Germinal center (tissue), 1 donor: ENCODE measurements at places on chromosomes 2 and 18.

- DNase-seq = no peak
These were observed 26.8 kb downstream of the ADRA2B start for GRCh38 chr2:96089356-96090195.

DNA sequence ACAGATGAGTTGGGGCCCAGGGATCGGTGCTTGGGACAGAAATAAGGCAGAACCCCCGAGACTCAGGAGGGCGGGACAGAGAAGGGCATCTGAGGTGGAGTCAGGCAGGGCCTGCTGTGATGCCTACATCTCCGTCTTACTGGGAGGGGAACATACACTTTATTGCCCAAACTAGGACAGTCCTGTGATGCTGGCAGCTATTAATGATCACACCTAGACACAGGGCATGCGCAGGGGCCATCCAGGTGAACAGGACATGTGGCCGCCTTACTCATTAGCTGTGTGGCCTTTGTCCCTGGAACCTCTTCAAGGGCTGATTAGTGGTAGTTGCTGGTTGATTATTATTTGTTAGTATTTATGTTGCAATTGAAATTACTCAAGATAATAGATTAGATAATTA is 33.2 kb downstream of the MLPH start:
- DNase-seq = no peak

DNA sequence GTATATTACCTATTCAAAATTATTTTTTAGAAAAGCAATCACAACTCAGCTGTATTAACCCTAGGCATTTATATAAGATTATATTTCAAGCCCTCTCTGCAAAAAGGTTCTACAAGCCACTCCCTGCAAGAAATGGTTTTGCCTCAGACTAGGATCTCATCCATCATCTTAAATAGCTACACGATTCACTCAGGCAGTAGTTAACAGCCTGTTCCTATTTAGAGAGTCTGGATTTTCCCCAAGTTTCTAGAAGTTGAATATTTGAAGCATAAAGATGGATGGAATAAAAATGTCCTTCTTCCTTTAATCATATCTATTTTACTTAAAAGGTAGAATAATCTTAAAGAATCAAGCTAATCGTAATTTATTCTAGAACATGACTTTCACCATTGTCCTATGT is 167.1 kb upstream of the STK17B start:
- no peak for DNase-seq

- peak; percentile 69 for DNase-seq
These were observed 7.0 kb downstream of the ZBTB14 start for GRCh38 chr18:5288517-5288935.

DNA sequence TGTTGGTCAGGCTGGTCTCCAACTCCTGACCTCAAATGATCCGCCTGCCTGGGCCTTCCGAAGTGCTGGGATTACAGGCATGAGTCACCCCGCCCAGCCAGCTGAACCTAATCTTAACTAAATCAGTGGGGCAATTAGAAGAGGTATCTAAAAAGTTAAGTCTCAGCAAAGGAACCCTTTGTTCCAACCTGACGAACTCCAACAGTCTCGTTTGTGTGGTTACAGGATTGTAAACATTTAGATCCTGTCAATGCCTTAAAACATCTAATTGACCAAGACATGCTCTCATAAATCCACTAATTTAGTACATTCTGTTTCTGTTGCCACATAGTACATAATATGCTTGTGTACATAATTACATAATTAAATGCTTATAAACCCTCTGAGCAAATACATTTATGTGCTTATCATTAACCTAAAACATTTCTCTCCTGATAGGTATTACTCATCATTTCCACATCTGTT is 31.1 kb upstream of the STK39 start:
- DNase-seq = no peak

DNA sequence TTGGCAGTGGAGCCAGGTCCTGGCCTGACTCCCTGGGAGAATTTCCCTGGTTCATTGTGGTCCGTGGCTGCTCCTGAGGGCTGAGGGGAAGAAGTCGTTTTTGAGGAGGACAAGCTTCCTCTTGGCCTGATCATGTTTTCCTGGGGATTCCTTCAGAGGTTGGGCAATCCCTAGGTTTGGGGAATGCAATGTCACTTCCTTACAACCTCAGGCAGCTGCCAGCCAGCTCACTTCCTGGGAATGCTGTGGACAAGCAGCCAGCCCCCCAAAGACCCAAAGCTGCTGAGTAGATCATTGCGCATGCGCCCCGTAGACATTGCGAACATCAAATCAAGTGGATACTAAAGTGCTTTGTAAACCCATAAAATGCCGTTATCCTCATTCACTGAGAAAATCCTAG is 7.7 kb upstream of the DNMT3A start:
- DNase-seq = no peak

GRCh38 chr2:45860136-45861121 is 209.0 kb downstream of the PRKCE start:
- DNase-seq = no peak

- no peak for DNase-seq
These were observed 39.2 kb downstream of the GRHL1 start for GRCh38 chr2:9990736-9991135.

DNA sequence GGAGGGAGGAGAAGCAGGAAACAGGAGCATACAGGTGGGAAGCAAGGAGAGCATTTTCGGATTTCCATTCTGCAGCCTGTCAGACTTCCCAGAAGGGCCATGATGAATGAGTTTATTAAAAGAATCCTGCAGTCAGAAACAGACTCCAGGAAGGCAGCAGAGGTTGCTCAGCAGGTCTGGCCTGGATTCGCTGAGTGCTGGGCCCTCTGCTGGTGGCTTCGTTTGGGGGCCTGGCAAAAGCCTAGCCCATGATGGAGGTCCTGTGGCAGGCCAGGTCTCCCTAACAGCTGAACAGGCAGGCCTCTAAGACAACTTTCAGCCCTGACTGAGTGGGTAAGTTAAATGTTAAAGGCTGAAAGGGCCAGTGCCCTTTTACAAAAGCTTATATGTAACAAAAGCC is 108.2 kb upstream of the CAPN13 start:
- DNase-seq = no peak

GRCh38 chr2:236774171-236774570 is 204.5 kb downstream of the ACKR3 start:
- DNase-seq = no peak

DNA sequence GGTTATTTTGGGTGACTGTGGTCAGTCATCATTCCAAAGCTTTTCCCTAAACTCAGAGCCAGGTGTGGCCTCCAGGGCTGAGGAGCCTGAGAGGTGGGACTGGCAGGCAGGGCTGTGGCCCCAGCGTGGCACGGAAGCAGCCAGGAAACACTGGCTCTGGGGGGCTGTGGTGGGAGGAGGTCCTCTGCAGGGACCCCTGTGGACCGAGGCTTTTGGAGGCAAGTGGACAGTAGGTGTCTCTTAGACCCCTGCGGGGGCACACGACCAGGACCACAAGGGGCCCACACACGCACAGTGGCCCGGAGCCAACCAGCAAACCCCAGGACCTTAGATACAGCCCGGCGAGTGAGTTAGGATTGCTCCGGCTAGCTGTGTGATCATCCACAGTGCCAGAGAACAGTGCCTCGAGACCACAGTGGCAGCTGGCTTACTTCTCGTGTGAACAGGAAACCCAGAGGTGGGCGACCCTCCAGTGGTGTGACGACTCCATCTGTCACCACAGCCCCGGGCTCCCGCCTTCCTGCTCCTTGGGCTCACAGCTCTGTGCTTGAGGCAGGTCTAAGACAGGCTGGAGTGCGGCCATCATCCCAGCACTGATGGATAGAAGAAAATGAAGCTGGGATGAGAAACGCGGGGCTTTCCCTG is 1.6 kb upstream of the RTP5 start:
- DNase-seq = no peak

DNA sequence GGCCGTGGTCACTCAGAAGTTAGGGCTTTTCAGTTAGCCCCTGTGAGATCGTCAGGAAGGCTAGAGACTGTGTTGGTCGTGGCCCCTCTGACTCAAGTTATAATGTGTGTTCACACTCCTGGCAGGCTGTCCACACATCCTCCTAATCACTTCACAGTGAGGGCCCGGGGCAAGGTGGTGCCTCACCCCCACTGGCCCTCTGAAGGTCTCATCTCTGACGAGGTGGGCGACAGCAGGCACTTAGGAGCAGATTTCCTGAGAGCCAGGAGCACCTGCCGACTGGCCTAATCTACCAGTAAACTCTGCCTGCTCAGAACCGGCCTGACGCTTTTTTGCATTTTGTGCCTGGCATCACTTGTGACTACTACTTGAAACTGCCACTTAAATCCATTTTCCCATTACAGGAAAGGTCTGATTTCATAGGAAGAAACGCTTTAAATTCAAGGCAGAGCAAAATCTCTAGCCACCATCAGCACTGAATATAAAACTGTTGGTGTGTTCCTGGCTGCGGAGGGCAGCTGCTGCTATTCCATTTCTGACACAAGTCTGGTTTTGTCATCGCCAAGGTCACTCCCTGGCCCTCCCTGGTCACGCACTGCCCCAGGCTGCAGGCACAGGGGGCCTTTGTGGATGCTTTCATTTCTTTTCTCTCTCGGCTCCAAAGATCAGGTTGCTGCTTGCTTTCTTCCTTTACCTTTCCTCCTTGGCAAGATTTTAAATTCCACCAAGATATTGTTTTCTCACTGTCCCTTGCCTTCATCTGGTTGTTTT is 48.0 kb downstream of the RAB12 start:
- no peak for DNase-seq

DNA sequence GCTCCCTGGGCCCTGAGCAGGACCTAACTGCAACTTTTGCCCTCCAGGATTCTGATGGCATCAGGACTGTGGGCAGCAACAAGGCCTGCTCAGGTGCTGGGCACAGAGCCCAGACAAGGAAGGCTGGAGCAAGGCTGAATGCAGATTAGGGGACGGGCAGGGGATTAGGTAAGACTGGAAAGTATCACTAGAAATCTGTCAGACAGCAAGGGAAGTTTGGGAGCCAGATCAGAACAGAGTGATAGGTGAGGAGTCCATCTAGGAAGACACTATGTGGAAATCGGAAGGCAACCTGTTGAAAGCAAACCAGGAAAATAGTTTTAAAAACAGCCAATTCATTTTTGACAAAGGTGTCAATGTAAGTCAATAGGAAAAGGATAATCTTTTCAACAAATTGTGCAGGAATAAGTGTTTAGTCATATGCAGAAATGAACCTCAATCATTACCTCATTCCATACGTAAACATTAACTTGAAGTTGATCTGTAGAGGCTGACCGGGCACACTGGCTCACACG is 56.4 kb upstream of the STPG4 start:
- DNase-seq = no peak

- DNase-seq = no peak
These were observed 70.9 kb upstream of the TMEM87B start for GRCh38 chr2:111984213-111984604.

- no peak for DNase-seq
These were observed 62.9 kb upstream of the BZW1 start for GRCh38 chr2:200748779-200749178.

DNA sequence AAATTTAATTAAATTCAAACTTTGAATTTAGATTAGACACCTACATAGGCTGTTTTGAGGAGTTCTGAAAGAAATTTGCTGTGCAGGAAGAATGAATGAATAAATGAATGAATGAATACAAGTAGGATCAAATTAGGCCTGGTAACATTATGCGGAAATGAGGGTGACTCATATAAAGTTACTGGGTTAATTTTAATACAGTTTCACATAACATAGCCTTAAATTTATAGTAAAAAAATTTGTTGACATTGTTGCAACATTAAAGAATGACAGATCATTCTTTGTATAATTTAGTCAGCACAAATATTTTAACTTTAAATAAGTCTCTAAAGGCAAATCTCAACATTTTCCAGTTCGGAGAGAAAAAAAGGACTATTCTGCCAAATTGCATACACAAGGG is 1293.1 kb upstream of the SLC39A10 start:
- DNase-seq = no peak

- no peak for DNase-seq
These were observed 596.0 kb downstream of the BCL11A start for GRCh38 chr2:59957504-59957903.

DNA sequence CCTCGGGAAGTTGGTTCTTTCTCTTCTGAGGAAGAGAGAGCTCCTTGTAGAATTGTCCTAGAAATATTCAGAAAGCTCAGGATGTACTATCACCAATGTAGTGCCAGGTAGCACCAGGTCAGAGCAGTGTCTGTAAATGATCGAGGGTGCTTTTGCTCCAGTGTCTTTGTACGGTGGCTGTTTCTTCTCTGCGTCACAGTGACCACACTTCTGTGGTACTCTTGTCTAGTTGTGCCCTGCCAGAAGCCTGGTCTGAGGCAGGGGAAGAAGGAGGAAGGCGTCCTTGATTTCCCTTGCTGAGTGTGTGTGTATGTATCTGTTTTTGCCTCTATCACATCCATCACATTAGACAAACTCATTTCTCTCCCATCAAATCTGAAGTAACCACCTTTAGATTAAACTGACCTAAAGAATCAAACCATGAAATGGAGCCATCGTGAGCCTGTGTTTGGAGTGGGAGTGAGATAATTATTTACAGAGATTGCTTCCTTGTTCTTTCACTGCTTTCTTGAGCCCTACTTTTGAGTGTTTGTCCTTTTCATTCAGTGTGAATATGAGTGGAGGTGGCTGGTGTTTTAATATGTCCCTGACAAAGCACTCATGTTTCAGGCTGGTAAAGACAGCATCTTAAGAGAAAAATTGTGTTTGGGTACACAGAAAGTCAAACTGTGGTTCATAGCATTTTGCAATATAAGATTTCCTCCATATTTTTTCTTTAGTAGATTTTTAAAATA is 97.2 kb downstream of the ACOXL start:
- DNase-seq = no peak

DNA sequence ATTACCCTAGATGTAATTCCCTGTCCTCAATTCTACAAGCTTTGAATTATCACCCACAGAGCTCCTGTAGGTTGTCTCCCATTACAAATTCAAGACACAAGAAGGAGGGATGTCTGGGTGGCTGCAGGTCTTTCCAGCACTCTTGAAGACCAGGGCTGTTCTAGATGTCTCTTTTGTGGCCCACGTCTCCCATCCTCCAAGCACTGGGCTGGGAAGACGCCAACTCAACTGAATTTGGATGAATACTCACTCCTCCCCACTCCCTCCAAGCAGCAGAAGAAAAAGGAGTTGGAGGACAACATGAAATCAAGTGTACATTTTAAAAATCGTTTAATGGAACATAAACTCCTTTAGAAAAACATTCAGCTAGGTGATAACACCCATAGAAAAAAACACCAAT is 31.2 kb downstream of the SMAD7 start:
- no peak for DNase-seq

DNA sequence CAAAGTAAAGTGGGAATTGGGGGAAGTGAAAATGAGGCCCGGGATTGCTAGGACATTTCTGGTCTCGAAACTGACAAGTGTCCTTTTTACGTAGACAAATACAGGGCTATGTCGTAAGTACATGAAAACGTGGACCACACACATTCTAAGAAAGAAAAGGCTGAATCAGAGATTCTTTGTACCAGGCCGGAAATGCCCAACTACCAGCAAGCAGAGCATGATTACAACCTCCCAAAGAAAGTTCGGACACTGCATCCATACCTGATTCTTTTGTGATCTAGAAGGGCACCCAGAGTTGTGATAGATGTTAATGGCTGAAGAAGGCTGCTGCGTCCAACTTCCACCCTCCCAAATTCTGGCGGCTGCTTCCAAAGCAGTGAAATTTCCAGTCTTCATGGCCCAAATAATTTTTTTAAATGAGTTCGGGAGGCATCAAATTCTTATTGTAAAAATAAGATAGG is 1.7 kb downstream of the RBMS1 start:
- DNase-seq = no peak
